ENCODE measurements at places on chromosomes 7 and 10. TPM values are rescaled to one million over a fixed set of nuclear protein-coding genes. Genes with fewer than 3 reads are reported as not detected.
A peak's percentile ranks its signal among the peaks of the same experiment; 100 is the strongest.

- no peaks in the 10 kb centered on the region for H3K36me3 ChIP-seq
- H3K4me1 ChIP-seq, result no peaks in the 10 kb centered on the region
- H3K4me3 ChIP-seq, result no peak overlapping the region
- no peak for DNase-seq
- no peak overlapping the region for H3K27ac ChIP-seq
- H3K27me3 ChIP-seq, result no peaks in the 10 kb centered on the region
Observed at GRCh38 chr7:158291998-158292397, 295.6 kb downstream of the PTPRN2 start.

DNA sequence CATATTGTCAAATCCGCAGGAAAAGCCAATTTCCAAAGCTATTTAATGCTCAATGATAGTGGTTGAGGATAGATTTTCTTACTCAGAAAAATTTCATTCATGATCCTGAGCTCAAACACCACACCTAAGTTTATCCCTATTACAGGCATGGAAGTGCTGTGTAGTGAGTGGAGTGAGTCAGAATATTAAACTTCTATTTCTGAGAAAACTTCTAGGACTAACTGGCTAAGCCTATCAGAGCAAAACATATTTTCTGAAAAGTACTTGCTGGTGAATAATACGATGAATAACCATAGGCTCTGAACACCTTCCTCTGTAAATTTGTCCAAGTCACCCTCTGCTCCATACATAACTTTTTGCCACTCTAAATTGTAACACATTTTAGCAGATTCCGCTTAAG lies 221.5 kb downstream of the SUGCT start:
- H3K4me1 ChIP-seq, result peaks cover 17% of the 10 kb centered on the region
- no peaks in the 10 kb centered on the region for H3K36me3 ChIP-seq
- H3K4me3 ChIP-seq, result peak overlapping the region; percentile 6
- H3K27me3 ChIP-seq, result no peaks in the 10 kb centered on the region

DNA sequence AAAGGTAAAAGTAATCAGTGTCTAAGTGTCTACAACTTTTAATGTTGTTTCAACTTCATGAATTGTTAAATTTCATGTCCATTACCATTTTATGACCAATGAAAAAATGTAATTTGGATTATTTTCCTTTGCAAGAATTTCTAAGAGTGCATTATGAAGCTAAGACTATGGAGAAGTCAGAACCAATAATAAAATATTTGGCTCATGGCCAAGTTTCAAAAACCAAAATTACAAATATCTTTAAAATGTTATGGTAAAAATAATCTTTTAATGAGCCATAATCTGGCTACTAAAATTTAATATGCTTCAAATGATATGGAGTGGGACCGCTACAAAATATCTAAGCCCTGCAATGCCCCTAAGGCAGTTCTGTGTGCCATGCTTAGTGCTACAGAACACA lies 294.1 kb upstream of the SMIM30 start:
- H3K27ac ChIP-seq, result no peak overlapping the region
- peaks cover 7% of the 10 kb centered on the region for H3K4me1 ChIP-seq
- no peaks in the 10 kb centered on the region for H3K36me3 ChIP-seq
- no peak overlapping the region for H3K4me3 ChIP-seq

- H3K27ac ChIP-seq, result no peak overlapping the region
- H3K4me3 ChIP-seq, result no peak overlapping the region
- H3K27me3 ChIP-seq, result no peaks in the 10 kb centered on the region
- DNase-seq, result no peak
- H3K36me3 ChIP-seq, result peaks cover 11% of the 10 kb centered on the region
Observed at GRCh38 chr7:47438411-47439029, 143.4 kb downstream of the TNS3 start.

DNA sequence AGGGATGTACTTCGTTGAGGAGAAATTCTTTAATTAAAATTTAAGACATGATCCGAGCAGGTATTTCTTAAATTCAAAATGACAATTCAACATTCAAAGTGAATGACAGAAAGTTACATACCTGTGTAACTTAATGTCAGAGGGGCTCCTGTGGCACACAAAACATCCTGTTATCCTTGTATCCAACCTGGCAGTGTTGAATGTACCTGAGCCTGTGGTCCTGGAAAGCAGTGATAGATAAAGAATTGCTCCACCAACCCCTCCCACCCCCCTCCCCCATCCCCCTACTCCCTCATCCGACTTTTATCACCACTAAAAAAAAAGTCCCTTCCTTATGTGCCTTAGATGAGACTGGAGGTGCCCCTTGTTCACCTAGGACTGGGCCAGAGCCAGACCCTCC lies 119.4 kb upstream of the ADCY1 start:
- no peak for DNase-seq
- H3K4me3 ChIP-seq, result no peak overlapping the region
- H3K36me3 ChIP-seq, result no peaks in the 10 kb centered on the region

DNA sequence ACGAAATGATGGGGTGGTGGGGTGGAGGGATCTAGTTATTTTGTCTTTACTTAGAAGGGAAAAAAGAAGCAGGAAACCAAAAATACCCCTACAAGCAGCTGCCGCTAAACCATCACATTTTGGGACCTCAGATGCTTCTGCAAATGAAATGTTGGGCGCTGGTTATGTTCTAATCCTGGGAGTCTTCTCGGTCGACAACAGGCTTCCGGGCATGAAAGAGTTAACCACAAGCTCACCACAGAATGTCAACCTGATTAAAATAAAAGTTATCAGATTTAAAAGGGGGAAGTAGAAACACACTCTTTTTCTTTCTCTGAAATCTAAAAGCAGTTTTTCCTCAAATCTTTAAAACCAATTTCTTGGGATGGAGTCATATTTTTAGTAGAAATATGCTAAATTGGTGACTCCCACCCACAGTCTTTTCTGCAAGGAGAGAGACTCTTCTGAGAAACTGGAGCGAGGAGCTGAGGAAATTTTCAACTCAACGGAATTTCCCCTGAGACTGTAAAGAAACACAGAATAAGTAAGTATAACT lies 16.8 kb downstream of the IL2RA start:
- DNase-seq, result no peak
- no peaks in the 10 kb centered on the region for H3K27me3 ChIP-seq
- H3K36me3 ChIP-seq, result no peaks in the 10 kb centered on the region
- no peak overlapping the region for H3K4me3 ChIP-seq
- no peak overlapping the region for H3K27ac ChIP-seq

GRCh38 chr7:139071680-139072079 lies 35.8 kb upstream of the ZC3HAV1L start:
- no peaks in the 10 kb centered on the region for H3K27me3 ChIP-seq
- DNase-seq, result no peak
- H3K4me1 ChIP-seq, result peaks cover 3% of the 10 kb centered on the region

GRCh38 chr10:129945064-129945463 lies 19.0 kb downstream of the EBF3 start:
- peaks cover 5% of the 10 kb centered on the region for H3K4me1 ChIP-seq
- no peak for DNase-seq

DNA sequence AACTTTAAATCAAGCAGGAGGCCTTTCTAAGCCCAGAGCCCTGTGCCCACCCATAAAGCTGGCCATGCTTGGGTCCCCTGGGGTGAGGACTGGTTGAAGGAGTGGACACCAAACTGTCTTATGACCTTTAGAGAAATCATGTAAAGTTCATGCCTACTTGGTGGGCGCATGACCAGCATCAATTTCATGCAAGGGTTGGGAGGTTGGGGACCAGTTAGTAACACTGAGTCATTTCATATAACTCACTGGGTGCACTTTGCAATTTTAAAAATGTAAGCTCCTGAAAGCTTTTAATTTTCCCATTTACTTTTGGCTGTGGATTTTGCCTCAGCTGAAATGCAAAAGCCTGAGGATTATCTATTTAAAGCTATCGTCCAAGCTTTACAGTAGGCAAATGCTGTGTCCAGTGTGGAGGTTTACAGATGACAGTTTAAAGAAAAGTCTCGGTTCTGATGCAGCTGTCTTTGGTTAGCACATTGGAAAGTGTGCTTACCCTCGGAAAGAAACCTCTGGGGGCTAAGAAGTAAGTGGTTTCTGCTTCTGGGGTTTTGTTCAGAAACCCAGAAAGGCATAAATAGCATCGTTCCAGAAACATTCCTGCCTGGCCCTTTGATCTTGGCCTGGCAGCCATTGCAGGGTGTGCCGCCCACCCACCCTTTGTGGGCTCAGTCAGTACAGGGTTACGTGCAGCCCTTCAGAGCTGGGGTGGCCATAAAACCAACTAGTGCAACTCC lies 48.8 kb upstream of the CHST15 start:
- H3K4me1 ChIP-seq, result no peaks in the 10 kb centered on the region
- DNase-seq, result no peak
- H3K27me3 ChIP-seq, result no peaks in the 10 kb centered on the region

DNA sequence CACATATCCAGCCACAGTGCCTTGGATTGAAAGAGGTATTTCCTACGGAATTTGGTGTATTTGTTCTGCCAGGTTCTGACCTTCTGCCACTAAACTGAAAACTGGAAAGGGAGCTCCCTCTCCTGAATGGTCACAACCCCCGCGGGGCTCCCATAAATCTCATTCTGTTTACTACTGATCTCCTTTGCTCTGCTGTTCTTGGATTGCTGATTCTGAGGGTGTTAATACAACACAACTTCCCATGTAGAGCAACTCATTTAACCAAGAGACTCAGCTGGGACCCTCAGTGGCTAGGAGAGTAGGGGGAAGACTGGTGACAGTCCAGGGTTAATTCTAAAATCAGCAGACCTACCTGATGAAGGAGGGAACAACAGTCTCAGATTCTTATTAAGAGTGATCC lies 662.9 kb downstream of the INHBA start:
- H3K4me1 ChIP-seq, result no peaks in the 10 kb centered on the region
- H3K36me3 ChIP-seq, result no peaks in the 10 kb centered on the region
- H3K27ac ChIP-seq, result no peak overlapping the region
- H3K4me3 ChIP-seq, result no peak overlapping the region
- H3K27me3 ChIP-seq, result no peaks in the 10 kb centered on the region

- no peaks in the 10 kb centered on the region for H3K4me1 ChIP-seq
- no peaks in the 10 kb centered on the region for H3K27me3 ChIP-seq
- no peak overlapping the region for H3K4me3 ChIP-seq
- H3K27ac ChIP-seq, result no peak overlapping the region
- DNase-seq, result no peak
Observed at GRCh38 chr10:71526653-71527052, 129.9 kb downstream of the CDH23 start.

DNA sequence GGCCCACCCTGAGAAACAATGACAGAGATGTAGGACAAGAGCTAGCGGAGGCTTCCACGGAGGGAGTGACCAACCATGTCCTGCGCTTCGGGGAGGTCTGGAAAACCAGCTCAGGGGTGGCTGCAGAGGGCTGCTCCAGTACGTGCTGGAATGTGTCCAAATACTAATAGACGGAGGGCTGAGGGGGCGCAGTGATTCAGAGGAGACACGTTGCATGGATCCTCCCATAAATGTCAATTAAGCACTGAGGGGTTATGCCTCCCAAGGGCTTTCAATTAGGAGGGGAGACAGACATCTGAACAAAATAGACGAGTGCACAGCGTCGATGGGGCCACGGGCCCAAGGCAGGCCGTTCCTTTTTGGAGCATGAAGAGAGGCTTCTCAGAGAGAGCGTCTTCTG lies 51.0 kb upstream of the NPS start:
- no peaks in the 10 kb centered on the region for H3K36me3 ChIP-seq
- no peak for DNase-seq
- no peak overlapping the region for H3K27ac ChIP-seq
- no peaks in the 10 kb centered on the region for H3K27me3 ChIP-seq
- H3K4me1 ChIP-seq, result no peaks in the 10 kb centered on the region

DNA sequence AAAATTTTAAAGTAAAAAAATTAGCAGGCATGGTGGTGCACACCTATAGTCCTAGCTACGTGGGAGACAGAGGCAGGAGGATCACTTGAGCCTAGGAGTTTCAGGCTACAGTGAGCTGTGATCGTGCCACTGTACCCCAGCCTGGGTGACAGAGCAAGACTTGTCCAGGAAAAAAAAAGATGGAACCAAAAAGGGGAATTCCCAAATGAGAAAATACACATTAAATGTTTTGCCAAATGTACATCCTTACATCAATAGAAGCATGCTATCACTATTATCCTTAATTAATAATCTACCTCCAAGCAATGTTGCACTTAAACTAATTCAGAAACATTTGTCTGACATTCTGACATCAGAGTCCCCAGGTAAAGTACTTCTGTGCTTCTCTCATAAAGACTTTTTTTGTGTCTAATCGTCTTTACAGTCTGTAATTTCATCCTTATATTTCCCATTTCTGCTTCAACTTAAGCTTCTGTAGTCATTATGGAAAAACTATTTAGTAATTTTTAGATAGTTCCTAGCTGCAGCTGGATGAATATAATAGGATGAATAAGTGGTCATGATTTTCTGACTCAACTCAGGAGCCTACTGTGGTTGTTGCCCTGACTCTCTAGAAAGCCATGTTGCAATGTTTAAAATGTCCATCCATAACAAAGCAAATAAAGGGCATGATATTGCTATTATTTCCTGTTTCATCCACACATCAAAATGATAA lies 57.7 kb downstream of the MYPN start:
- DNase-seq, result no peak
- no peaks in the 10 kb centered on the region for H3K27me3 ChIP-seq
- no peak overlapping the region for H3K27ac ChIP-seq

GRCh38 chr10:26486990-26487850 lies 49.1 kb downstream of the APBB1IP start:
- no peaks in the 10 kb centered on the region for H3K4me1 ChIP-seq
- H3K4me3 ChIP-seq, result no peak overlapping the region
- H3K27ac ChIP-seq, result peak overlapping the region; percentile 40
- no peaks in the 10 kb centered on the region for H3K36me3 ChIP-seq
- DNase-seq, result no peak

DNA sequence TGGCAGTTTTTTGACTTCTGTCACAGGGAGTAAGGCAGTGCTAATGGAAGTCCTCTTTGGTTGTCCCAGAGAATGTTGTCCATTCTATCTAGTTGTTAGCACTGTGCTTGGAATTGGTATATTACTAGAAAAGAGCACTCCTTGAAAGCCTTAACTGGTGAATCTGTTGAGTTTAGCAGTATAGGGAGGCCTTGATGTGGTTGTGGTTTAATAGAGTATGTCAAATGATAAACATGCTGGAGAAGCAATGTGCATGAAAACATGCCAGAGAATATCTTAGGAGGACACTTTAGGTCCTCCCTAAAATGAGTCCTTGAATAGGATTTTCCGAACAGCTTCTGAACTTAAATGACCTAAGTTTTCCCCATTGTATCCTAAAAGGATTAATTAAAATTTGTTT lies 98.6 kb downstream of the BTRC start:
- no peaks in the 10 kb centered on the region for H3K4me1 ChIP-seq
- H3K27ac ChIP-seq, result no peak overlapping the region
- H3K27me3 ChIP-seq, result no peaks in the 10 kb centered on the region
- no peaks in the 10 kb centered on the region for H3K36me3 ChIP-seq
- no peak overlapping the region for H3K4me3 ChIP-seq
- DNase-seq, result no peak

GRCh38 chr10:43160046-43160920 lies 22.0 kb downstream of the CSGALNACT2 start:
- H3K36me3 ChIP-seq, result peaks cover 14% of the 10 kb centered on the region
- no peak for DNase-seq
- no peaks in the 10 kb centered on the region for H3K27me3 ChIP-seq
- H3K4me3 ChIP-seq, result no peak overlapping the region
- H3K27ac ChIP-seq, result no peak overlapping the region
- peaks cover 21% of the 10 kb centered on the region for H3K4me1 ChIP-seq

PTPRZ1 gene
- total RNA-seq, result 5.1 TPM

ACTL6B gene
- not detected for total RNA-seq

VGF gene
- not detected for total RNA-seq

SHTN1 gene
- total RNA-seq, result 18.2 TPM

ZPBP gene
- total RNA-seq, result not detected

GPR26 gene
- total RNA-seq, result not detected

All from thoracic aorta (tissue), 2 donors.